ENCODE measurements at places on chromosomes 4 and X.

DNA sequence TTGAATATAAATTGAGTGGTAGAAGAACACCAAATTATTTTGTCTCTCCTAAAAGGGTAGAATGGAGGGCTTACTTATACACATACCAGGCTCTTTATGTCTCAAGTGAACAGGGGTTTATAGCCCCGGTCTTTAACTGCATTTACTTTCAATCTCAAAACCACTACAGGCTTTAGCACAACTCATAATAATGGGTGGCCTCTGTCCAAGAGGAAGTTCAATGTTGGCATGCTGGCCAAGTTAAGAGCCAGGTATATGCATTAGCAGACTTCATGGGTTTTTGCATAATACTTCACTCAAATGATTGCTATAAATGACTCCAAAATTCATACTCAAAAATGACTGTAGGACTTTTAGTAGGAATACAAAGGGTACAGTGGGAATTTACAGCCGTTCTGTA lies 118.5 kb upstream of the OTUD4 start:
- no peak for DNase-seq

DNA sequence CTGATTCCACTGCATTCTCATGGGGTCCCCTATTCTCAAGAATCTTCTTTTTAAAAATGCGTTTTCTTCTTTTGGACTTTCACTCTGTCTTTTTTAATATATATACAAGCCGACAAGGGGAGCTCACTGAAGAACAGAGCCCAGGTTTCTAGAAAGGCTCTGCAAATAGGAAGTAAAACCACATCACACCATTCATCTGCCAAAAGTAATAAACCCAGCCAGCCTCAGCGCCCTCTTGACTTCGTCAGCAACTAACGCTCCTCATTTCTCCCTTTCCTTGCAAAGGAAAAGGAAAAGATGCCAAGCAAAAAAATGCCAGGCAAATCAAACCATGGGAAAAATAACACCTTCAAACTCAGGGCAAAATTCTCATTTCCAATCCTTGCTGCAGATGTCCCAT lies 136.4 kb downstream of the HHIP start:
- DNase-seq, result no peak

DNA sequence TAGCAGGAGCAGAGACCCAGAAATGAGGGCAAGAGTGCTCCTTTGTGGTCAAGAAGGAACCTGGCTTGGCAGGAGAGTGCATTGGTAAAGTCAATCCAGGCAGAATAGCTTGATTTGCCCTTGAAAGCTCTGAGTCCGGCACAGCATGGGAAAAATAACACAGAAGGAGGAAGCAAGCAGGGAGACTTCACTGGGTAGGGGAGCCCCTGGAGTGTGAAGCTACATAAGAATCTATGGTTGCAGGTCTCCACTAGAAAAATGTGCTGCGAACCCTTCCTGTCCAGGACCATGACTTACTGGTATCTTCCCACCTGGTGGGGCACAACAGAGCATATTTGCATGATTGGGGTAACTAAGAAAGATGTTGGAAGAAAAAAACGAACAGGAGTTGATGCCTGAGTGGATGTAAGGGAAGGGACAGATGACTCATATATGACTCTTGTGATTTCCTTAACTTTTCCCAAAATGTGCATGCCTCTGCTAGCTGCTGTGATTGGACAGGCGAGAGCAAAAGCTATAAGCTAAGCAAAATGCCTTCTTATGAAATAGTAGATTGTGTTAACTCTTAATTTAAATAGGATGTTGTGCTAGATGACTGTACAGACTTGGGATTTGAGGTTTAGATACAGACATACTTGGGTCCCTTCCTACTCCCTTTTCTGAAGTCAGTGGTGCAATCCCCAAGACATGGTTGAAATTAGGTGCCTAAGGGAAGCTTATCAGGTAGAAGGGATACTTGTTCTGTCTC lies 3.3 kb downstream of the IL13RA1 start:
- DNase-seq, result no peak

- DNase-seq, result no peak
Measured at GRCh38 chrX:66001596-66001995, 38.3 kb downstream of the VSIG4 start.

GRCh38 chr4:17232566-17233253 lies 279.2 kb downstream of the QDPR start:
- DNase-seq, result peak; percentile 2

- DNase-seq, result no peak
Measured at GRCh38 chr4:110867251-110867960, 244.5 kb upstream of the PITX2 start.

DNA sequence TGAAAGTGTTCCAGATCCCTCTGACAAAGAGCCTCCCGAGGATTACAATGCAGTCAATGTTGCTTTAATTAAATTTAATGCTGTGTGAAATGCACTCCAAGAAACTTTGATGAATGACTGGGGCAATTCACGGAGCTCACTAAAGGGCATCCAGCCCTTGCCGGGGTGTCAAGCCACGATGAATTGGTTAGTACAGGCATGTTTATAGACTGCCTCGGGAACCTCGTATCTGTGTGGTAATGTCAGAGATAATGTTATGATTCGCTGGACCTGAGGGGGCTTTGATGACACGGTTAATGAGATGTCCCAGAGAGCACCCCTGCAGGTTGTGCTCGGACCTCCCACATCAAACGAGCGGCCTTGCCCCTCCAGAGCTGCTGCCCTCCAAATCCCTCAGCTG lies 428.8 kb downstream of the NKX6-1 start:
- no peak for DNase-seq

DNA sequence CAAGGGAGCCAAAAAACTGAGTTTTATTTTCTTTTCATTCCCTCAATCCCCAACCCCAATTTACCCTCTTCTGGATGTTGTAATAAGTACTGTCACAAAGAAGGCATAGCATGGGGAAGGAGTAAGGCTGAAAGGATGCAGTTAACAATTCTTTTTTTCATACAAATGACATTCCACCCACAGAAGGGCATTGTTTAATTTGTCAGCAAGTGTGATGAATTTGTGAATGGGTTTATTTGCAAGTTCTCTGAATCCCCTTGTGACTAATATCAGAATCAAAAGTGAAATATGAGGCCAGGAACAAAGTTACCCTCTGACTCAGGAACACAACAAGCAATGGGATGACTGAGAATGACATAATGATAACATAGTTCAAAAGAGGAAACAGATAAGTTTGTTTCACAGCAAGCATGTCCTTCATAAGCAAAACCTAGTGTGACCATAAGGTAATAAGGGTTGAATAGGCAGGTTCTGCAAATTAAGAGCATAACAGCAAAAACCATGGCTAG lies 2.1 kb downstream of the GEMIN8 start:
- DNase-seq, result no peak

- peak; percentile 78 for DNase-seq
Measured at GRCh38 chr4:173990126-173990868, 293.2 kb downstream of the FBXO8 start.
